ENCODE measurements at places on chromosomes 6 and 20.

- DNase-seq = no peak
These were observed 22.8 kb upstream of the BHLHE23 start for GRCh38 chr20:63029358-63030121.

DNA sequence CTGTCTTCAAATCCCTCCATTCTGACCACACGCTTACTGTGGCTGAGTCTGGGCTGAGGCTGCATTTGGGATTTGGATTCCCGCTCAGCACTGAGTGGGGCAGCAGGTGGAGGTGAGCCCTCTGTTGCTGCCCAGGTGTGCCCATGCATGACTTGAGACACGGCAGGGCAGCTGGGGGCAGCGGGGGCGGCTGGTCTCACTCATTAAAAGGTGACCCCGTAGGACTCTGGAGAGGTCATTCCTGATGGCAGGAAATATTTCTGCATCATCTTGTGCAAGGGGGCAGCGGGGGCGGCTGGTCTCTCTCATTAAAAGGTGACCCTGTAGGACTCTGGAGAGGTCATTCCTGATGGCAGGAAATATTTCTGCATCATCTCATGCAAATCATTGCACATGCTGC lies 49.8 kb downstream of the SMOC2 start:
- no peak for DNase-seq

DNA sequence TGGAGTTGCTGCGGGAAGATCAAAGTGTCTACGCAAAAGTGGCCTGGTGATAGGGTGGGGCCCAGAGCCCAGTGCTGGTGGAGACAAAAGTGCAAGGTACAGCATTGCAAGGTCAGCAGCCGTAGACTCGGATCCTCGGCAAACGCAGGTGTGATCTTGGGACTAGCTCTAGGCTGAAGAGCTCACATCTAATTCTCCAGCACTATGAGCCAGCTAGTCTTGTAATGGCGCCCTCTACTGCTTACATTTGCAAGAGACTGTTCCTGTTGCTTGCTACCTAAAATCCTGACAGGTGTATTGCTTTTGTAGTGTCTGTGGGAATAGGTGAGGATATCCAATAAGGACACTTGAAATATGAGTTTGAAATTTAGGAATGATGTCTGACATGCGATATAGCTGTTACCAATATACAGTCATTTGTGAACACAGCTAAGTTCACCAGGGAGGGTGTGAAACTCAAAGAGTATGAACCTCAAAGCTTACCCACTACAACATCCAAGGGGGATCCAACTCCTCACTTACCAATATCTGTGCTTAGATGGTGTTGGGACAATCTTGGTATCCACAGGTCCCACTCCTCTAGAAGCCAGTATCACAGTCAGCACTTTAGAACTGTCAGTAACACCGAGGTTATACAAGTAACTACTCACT lies 58.4 kb downstream of the PDE7B start:
- DNase-seq = no peak

GRCh38 chr6:91566467-91566866 lies 979.6 kb upstream of the MAP3K7 start:
- no peak for DNase-seq

DNA sequence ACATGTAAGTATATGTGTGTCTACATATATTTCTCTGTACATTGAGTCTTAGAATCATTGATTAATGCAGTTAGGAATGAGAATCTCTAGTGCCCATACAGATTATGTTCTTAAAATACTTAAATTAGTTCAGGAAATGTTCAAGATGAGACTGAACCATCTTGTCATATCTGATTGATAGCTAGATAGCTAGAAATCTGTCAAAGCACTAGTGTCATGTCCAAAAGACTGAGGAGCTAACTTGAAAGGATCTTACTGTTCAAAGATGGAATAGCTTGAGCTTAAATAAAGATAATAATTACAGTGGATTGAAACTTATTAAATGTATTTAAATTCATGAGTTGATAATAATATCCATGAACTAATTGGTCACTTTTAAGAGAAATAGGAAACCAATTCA lies 191.7 kb upstream of the TCF21 start:
- DNase-seq = no peak

GRCh38 chr6:43910638-43911353 lies 140.8 kb downstream of the VEGFA start:
- no peak for DNase-seq

DNA sequence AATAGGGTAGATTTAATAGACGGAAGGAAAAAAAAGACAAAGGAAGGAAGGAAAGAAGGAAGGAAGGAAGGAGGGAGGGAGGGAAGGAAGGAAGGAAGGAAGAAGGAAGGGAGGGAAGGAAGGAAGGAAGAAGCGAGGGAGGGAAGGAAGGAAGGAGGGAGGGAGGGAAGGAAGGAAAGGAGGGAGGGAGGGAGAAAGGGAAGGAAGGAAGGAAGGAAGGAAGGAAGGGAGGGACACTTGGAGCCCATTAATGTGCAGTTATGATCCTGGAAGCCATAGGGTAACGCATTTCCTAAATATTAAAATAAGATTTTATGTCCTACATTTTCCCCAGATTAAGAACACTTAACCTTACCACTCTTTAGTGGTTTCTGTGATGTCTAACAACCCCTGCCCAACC lies 465.7 kb downstream of the ADGRB3 start:
- DNase-seq = no peak

GRCh38 chr6:3139090-3139903 lies 18.0 kb downstream of the TUBB2A start:
- DNase-seq = no peak

- DNase-seq = no peak
These were observed 6.0 kb downstream of the CD83 start for GRCh38 chr6:14123386-14124111.

- no peak for DNase-seq
These were observed 526.6 kb upstream of the IRAK1BP1 start for GRCh38 chr6:78340755-78341154.

DNA sequence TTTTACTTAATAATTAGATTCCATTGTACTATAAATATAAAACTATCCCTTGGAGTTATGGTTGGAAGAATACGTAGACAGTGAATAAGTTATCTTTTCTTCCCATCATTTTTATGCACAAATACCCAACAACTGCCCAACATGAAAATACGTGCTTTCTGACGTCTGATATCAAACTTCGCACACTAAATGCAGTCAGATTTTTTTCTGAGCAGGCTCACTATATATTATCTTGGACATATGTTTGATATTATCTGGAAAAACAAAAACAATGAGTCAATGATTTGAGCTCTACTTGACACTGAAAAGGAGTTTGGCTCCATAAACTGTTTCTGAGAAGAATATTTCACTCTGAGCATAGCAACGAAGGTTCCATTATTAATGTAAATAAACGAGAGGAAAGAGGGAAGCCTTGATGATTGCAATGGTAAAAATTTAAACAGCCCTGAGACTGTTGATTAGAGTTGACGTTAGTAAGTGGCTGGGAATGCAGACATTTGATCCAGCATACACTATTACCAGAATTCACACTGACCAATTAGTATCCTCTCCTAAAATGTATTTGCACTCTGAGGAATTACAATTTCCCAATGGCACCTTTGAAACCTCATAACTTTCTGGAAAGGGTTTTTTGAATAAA lies 1090.0 kb downstream of the EPHA7 start:
- DNase-seq = no peak

GRCh38 chr6:143490775-143491174 lies 20.7 kb downstream of the FUCA2 start:
- no peak for DNase-seq

DNA sequence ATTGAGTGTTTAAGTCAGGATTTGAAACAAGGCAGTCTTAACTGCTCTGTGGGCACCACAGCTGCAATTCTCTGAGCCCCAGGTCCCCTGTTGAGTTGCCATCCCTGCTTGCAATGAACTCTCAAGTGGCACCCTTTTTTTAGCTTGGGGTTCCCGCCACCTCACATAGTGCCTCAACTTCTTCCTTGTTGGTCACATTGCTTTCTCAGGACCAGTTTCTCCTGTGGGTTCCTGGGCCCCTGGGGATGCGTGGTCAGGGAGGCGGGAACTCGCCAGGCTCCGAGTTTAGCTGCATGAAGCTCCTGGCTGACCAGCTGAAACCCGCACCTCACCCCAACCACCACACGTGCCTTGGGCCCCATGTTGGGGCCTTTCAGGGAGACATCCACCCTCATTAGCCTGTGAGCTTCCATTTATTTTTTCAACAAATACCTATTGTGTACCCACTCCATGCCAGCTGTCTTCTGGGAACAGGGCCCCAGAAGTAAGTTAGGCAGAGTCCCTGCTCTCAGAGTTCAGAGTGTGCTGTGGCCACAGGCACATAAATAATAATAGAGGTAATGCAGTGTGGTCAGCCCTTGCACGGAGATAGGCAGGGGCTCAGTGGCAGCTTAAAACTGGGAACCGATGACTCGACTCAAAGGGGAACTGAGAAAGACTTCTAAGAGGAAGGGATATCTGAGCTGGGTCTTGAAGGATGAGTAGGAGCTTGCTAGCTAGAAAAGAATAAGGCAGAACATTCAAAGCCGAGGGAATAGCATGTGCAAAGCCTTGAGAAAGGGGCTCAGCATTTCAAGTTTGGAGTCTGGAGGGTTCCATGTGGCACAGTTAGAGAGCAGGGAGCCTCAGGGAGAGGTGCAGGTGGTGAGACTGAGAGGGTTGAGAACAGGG lies 33.9 kb upstream of the FAM83D start:
- no peak for DNase-seq

Measured in stimulated activated CD4-positive, alpha-beta T cell treated with anti-CD3 and anti-CD28 coated beads, Interleukin-15, amount 100 ng/mL, for 48 hours (primary cell).